MM.1S (cell line): ENCODE measurements at places on chromosomes 1 and 21.

DNA sequence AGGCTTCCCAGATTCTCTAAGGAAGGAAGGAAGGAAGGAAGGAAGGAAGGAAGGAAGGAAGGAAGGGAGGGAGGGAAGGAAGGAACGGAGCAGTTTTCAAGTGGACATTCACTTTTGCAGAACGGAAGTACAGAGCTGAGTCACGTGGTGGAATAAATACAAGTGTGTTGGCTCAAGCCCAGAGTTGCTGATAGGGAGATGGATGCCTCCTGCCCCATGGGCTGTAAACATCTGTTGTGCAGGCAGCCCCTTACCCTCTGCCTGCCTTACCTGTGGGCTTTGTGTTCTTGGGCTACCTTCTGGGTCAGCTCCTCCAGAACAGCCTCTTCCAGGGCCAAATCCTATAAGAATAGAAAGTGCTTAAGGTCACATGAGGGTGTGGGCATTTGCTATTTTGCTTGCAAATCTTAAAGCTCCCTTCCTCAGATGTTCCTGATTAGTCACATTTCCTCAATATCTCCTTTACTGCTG, 121.7 kb downstream of the SMYD2 start:
- DNase-seq, result no peak

- DNase-seq, result no peak
Observed at GRCh38 chr1:218383681-218384080, 38.5 kb downstream of the TGFB2 start.

- DNase-seq, result no peak
Observed at GRCh38 chr1:16145030-16145661, 10.7 kb downstream of the EPHA2 start.

GRCh38 chr1:145935708-145936107, 8.4 kb upstream of the RBM8A start:
- DNase-seq, result no peak

DNA sequence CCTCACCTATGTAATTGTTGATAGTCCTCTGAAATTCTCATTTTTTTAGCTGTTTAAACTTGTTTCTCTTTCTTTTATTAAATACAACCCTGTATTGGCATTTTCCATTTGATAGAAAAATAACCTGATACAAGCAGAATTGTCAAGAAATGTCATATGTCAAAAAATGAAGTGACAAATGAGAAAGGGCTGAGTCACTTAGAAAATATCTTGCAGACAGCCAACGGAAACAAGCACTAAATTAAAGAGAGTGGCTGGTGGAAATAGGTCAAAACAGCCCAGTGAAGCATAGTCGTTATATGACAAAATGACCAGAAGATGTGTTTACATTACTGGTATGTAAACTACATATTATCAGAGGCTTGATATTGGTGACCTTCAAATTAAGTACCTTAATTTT, 484.4 kb downstream of the PLA2G4A start:
- peak; percentile 3 for DNase-seq

- no peak for DNase-seq
Observed at GRCh38 chr1:29469457-29469856, 233.1 kb downstream of the PTPRU start.

DNA sequence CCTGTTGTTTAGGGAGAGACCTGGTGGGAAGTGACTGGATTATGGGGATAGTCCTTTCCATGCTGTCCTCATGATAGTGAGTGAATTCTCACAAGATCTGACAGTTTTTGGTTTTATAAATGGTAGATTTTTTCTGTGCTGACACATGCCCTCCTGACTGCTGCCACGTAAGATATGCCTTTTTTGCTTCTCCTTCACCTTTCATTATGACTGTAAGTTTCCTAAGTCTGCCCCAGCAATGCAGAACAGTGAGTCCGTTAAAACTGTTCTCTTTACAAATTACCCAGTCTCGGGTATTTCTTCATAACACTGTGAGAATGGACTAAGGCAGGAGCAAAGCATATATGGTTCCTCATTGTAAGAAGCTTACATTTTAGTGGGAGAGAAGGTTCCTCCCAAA, 1727.2 kb downstream of the NCAM2 start:
- DNase-seq, result no peak

DNA sequence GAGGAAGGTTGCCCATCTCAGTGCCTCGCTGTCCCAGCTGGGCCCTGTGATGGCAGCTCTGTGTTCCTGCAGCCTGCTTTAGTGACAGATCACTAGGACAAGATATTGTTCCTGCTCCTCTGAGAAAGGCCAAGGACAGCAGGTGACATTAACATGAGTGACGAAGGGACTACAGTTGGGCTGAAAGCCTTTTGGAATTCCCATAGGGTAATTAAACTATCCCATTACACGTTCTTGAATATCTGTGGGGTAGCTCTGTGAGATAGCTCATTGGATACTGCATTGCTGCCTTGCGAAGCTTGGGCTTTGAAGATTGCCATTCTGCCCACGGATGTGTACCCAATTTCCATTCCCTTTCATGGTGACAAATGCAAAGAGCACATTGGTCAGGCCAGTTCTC, 78.2 kb upstream of the COA6 start:
- DNase-seq, result no peak

DNA sequence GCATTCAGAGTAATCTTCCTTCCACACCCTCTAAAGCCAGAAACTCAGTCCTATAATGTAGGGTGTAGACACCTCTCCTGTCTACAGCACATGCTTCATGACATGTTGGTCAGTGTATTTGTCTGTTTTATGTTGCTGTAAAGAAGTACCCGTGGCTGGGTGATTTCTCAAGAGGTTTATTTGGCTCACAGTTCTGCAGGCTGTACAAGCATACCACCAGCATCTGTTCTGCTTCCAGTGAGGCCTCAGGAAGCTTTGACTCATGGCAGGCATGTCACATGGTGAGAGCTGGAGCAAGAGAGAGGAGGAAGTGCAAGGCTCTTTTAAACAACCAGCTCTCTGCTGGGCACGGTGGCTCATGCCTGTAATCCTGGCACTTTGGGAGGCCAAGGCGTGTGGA, 12.1 kb downstream of the PLOD1 start:
- no peak for DNase-seq

- DNase-seq, result no peak
Observed at GRCh38 chr1:230826166-230826875, 42.0 kb downstream of the C1orf198 start.

DNA sequence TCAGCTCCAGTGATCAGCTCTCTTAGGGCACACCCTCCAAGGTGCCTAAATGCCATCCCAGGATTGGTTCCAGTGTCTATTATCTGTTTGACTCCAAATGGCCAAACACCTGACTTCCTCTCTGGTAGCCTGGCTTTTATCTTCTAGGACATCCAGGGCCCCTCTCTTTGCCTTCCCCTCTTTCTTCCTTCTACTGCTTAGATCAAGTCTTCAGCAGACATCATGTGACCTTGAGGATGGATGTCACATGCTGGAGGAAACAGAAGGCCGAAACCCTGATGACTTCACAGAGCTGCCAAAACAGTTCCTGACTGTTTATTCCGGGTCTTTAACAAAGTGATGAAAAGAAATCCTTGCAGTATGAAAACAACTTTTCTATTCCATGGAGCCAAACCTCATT, 24.4 kb upstream of the WDR26 start:
- no peak for DNase-seq
